ENCODE measurements at places on chromosomes 4 and X. TPM values are rescaled to one million over a fixed set of nuclear protein-coding genes. Genes with fewer than 3 reads are reported as not detected.

DNA sequence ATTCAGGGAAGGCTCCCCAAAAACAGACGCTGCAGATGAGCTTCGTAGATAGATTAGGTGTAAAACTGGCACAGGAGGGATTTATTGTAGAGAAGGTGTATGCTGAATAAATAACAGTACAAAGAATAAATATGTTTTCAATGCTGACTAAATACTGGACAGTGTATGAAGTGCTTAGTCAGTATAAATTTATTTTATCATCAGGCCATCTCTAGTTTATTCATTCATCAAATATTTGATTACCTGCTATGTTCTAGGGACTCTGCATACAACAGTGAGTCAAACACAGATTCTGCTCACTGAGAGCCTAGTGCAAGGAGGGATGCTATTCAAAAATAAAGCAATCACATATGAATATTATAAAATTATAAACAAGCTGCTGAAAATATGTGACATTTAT is 63.6 kb upstream of the TSPAN5 start:
- no peak for DNase-seq

The BCORL1 gene
- 18.1 TPM for total RNA-seq

The UGT8 gene
- total RNA-seq, result 6.6 TPM

DNA sequence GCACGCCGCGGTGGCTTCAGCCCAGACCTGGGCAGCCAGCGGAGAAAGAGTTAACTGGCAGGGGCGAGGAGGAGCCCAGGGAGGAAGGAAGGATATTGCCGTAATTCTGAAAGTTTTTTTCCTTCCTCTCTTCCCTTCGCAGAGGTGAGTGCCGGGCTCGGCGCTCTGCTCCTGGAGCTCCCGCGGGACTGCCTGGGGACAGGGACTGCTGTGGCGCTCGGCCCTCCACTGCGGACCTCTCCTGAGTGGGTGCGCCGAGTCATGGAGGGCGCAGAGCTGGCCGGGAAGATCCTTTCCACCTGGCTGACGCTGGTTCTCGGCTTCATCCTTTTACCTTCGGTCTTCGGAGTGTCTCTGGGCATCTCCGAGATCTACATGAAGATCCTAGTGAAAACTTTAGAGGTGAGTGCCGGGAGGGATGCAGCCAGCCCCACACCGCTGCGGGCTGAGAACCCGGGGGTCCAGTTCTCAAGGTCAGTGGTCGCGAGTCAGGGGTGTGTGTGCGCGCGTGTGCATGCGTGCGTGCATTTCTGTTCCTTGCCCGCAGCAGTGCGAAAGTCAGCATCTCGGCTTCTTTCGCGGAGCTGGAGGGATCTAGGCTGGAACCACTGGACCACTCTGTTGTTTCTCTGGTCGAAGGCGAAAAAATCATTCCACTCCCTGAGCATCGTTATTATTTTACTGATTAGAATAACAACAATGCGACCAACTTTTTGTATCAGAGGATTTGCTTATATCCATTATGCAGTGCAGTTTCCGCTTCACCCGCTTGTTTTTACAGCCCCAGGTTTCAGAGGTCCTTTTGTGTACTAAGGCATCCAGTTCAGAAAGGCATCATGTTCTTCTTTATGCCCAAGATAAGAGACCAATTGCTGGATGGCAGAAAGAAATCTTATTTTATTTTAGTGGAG is 709 bp downstream of the GPAT3 start:
- DNase-seq, result peak; percentile 86

DNA sequence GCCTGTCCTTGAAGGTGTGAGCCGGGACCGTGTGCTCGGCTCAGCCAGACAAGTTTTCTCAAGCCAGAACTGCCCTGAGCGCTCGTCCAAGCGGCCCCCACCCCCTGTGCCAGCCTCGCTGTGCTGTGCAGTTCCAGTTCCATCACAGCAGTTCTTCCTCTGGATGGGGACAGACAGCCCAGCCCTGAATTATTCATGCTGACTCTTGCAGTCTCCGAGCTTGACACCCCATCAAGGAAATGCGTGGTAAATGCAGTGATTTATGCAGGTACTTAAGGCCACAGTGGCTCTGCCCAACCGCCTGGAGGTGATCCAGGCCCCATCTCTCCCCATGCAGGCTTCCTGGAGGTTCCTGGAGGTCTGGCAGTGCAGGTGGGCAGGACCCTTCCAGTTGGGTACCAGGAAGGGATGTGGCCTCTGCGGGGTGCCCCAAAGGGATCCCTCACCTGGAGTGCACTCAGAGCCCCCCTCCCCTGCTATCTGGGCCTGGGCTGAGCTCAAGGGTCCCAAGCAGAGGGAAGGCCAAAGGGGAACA is 44.8 kb upstream of the HMX1 start:
- peak; percentile 64 for DNase-seq

Data from spleen (tissue), 13 donors.